Karpas-422 (cell line): ENCODE measurements at places on chromosomes 7 and 10. TPM values are rescaled to one million over a fixed set of nuclear protein-coding genes. Genes with fewer than 3 reads are reported as not detected.
A peak's percentile ranks its signal among the peaks of the same experiment; 100 is the strongest.

The GPR26 gene
- total RNA-seq, result not detected in 2 replicates

The POLR2J2 gene
- total RNA-seq, result 13.2 and 14.7 TPM in 2 replicates

The AKR1C8 gene
- total RNA-seq, result not detected in 2 replicates

The MACC1 gene
- 30.4 and 49.9 TPM in 2 replicates for total RNA-seq

The PHKG1 gene
- 0.22 and 2.8 TPM in 2 replicates for total RNA-seq

DNA sequence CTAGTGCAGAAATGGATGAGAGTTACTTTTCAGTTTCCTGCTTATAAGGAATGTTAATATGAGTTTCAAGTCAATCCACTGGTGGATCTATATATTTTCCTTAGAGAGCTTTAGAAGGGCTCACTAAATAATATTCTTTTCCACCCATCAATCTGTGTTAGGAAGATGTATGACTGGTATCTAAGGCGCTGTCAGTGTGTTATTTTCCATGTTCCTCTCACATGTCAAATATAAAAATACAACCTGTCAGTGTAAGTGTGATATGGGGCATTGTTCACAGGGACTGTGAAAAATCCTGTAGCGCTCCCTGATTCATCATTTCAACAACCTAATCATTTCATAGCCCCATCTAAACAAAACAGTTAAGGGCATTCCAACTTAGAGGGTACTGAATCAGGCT, 203.1 kb downstream of the TMEM26 start:
- no peak for DNase-seq

- DNase-seq, result no peak
These were observed 150.9 kb downstream of the SEMA3A start for GRCh38 chr7:84043661-84044191.

GRCh38 chr10:230758-231157, 95.5 kb downstream of the ZMYND11 start:
- peak; percentile 61 for DNase-seq

DNA sequence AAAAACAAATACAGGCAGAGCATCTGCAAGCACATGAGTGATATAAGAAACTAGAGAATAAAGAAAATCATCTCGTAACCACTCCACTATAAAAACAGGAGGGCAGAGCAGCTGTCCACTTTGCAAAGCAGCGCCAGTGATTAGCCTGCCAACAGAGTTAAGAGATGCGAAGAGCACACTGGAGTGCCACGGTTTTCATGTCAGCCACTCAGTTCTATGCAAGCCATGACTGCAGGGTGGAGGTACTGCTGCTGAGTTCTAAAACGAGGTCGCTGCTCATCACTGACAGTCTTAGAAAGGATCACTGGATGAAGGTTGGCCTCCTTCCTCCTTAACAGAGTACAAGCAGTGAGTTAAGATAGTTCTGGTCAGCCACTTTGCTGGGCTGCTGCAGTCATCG, 58.5 kb downstream of the FGFR2 start:
- no peak for DNase-seq

DNA sequence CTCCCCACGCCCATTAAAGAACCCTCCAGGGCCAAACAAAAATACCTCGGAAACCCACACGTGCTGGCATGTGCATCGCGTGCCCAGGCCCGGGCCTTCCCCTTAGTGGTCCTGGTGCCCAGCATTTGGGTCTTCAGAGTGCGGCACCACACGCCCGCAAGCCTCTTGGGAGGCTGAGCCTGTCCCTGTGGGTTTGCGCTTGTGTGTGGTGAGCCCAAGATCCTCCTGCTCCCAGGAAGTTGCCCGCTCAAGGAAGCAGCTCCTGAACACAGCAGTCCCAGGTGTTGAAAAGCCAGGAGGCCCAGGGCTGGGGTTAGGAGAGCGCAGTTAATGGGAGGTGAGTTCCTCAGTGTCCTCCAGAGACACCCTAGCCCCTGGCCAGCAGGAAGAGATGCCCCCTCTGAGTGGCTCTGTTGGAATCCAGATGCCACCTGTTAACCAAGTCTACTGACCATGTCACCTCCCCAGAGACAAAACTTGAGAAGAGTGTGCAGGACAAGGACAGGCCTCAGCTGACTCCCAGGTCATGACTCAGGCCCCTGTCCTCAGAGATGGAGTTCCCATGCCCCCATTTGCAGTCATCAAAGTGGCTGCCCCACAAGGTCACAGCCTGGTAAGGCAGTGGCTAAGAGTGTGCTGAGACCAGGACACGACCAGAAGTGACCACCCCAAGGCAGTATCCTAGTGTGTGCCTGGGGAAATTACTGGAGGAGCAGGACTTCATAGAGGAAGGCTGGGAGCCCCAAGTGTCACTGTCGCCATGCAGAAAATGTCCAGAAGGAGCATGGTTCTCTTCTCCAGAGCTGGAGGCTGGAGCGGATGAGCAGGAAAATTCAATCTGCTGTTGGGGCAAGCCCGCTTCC, 5.2 kb downstream of the FZD9 start:
- no peak for DNase-seq

DNA sequence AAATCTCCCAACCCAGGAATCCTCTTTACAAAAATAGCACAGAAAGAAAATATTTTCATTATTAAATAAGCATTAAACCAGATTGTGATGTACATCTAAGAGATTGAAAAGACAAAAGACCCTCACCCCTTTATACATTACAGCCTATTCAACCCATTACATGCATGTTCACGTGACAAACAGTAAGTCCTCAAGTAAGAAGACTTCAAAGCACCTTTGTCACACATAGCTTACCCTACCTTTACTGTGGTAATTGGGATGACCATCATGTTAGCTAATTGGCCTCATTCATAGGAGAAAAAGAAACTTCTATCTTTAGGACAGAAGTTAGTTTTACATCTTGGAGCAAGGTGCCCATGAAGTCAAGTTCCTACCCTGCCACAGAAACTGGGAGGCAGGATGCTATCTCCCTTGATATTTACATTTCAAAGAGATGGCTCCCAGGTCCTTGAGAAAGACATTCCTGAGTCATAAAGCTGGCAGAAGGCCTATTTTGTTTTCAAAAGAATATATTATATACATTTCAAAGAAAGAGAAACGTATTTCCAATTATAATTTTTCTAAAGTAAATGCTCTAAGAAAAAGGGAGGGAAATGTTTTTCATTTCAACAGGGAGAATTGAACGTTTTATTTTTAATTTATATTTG, 48.1 kb downstream of the GNAI1 start:
- no peak for DNase-seq

- DNase-seq, result no peak
These were observed 752.5 kb downstream of the CCSER2 start for GRCh38 chr10:85080934-85081333.
